ENCODE measurements at places on chromosomes 11 and 22.

- DNase-seq: no peak
Observed at GRCh38 chr11:66857234-66857926, 516 bp downstream of the LRFN4 start.

- no peak for DNase-seq
Observed at GRCh38 chr11:65918211-65919140, at the start of gene C11orf68. Gene C11orf68, minus strand, starts transcription at chr11:65919062. Its CDS starts 31 bp downstream, at chr11:65919031.

- no peak for DNase-seq
Observed at GRCh38 chr11:123973816-123974215, 3.8 kb downstream of the OR10S1 start.

GRCh38 chr11:64620381-64620971, 29.5 kb downstream of the SLC22A12 start:
- no peak for DNase-seq

GRCh38 chr11:45546366-45546765, 119.1 kb downstream of the CHST1 start:
- DNase-seq: no peak

DNA sequence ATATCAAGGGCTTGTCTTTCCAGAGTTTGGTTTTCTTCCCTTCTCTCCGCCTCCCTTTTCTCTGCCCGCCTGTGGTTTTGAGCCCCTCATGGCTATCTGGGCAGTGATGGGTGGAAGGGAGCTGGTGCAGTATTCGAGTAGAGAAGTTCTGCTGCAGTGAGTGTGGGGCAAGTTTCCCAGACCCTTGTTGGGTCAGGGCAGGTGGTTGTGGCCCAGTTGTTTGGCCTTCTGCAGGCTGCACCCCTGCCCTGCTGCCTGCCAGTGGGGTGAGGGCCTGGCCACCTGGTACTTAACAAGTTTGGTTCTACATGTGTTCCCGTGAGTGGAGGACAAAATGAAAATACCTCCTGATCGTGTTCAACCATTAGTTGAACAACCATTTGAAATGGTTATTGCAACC, 65.2 kb downstream of the PTPRJ start:
- no peak for DNase-seq

GRCh38 chr11:1070594-1071462, 3.8 kb upstream of the MUC2 start:
- no peak for DNase-seq

- no peak for DNase-seq
Observed at GRCh38 chr22:19843107-19843856, 11.4 kb downstream of the GNB1L start.

DNA sequence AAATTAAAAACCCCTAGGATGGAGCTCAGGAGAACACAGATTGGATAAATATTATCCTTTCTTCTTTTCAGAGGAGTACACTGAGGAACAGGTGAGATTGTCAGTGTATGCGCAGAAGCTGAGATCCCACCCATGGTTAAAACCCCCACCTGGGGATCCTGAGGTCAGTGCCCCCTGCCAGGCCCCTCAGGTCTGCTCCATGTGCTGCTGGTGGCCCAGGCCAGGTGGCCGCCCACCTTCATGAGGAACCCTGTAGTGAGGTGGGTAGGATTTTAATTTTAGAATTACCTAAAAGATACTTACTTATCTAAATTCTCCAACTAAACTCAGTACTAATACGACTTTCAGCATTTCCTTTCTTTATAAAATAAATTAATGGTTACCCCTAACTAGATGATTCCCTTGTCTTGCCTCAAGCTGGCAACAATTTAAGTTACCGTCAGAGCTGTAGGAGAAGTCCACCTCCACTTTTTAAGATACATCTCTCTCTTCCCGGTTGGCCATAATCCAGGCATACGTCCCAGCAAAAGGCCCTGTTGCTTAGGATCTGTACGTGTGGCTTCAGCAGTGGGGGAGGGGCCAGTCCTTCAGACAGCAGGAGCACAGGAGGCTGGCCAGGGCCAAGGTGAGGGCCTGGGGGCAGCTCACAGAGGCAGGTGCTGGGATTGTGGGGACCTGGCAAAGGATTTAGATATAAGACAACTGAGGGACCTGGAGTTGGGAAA, 61.5 kb upstream of the PITPNB start:
- no peak for DNase-seq

DNA sequence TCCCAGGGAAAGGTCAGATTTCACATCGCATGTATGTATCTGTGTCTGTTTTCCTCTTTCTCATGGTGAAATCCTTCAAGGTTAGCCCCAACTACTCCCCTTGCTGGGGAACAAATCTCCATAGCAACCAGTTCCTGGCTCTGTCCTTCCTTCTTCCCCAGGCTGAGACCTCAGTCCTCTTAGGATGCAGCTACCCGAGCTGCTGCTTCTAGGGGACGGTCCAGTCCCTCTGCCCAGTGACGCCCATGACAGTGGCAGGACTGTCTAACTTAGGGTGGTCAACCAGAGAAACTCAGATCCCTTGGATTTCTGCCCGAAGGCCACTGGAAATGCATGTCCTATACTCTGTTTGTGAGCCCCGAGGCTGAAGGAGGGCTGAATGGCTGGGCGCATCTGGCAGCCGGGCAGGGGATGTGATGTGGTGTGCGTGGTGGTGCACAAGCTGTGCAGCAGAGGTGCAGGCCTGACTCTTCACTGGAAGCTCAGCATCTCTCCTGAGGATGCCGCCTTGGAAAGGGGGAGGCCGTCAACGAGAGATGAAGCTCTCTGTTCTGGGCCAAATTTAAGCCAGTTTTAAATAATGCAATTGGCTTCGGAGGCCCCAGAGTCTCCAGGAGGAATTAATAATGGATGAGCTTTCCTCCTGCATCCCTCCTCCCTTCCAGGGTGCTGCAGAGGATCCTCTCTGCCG, 118.7 kb upstream of the B3GAT1 start:
- DNase-seq: no peak

- no peak for DNase-seq
Observed at GRCh38 chr11:94330789-94331188, 26.4 kb downstream of the IZUMO1R start.

Data from stimulated activated CD8-positive, alpha-beta memory T cell treated with anti-CD3 and anti-CD28 coated beads, Interleukin-2, amount 100 ng/mL, for 1 hour (primary cell).